ENCODE measurements at places on chromosomes 4 and X.

DNA sequence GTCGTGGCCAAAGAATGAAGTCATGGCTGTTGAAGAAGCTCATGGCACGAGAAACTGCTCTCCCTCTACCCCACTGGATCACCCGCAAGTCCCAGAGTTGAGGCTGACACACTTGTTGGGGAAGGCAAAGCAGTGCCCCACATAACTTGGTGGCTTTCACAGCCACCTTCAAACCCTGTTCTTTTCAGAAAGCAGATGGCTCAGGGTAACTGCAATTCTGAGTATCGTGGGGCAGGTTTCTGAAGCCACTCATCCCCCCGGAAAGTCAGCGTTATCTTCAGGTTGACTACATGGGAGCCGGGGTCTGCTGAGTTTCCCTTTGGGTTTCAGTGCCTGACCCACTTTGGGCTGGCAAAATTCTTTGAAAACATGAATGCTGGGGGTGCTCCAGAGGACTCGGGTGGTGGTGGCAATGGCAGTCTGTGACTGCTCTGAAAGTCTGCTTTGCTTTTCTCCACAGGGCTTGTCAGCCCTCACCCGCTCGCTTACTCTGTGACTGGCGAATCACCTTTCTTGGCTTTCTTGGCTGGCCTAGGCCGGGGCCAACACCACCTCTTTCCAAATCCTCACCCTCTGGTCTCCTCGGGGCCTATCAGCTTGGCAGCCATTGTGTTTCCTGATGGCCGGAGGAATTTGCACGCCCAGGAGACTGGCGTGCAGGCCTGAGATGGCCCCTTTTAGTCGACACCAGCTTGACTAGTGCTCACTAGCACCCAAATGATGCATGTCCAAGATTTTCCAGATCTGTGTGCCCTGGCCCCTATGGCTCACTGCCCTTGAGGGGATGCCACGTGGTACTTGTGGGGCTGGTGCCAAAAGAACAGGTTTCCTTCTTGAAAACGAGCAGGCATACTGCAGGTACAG is 7.3 kb downstream of the PPP1R3F start:
- peak; percentile 34 for DNase-seq
- no peak overlapping the region for H3K27ac ChIP-seq
- no peak overlapping the region for H3K4me3 ChIP-seq
- no peaks in the 10 kb centered on the region for H3K27me3 ChIP-seq

GRCh38 chrX:311156-312129 is 7.2 kb downstream of the GTPBP6 start:
- no peak overlapping the region for H3K4me3 ChIP-seq
- no peaks in the 10 kb centered on the region for H3K4me1 ChIP-seq
- H3K36me3 ChIP-seq, result peaks cover 17% of the 10 kb centered on the region
- H3K27me3 ChIP-seq, result no peaks in the 10 kb centered on the region
- no peak for DNase-seq
- no peak overlapping the region for H3K27ac ChIP-seq

GRCh38 chr4:48450740-48451139 is 32.4 kb upstream of the SLC10A4 start:
- H3K4me3 ChIP-seq, result no peak overlapping the region
- no peak overlapping the region for H3K27ac ChIP-seq
- no peak for DNase-seq
- H3K27me3 ChIP-seq, result no peaks in the 10 kb centered on the region

DNA sequence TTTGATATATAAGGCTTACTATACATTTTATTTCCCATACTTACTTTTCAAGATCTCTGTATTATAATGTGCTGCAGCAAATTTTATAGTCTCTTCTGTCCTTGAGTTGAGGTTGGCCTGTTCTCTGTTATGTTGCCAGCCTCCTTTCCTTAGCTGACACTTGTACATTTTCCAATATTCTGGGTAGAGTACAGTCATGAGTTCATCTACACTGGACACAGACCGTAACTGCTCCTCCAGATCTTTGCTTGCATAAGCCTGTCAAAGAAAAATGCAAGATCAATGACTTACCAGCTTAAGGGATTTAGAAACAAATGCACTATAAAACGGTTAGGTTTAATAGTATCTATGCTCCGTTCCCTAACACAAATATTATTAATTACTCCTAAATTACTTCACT is 63.2 kb downstream of the VEGFC start:
- no peaks in the 10 kb centered on the region for H3K4me1 ChIP-seq
- H3K27ac ChIP-seq, result no peak overlapping the region
- no peaks in the 10 kb centered on the region for H3K36me3 ChIP-seq
- DNase-seq, result no peak
- H3K4me3 ChIP-seq, result no peak overlapping the region

DNA sequence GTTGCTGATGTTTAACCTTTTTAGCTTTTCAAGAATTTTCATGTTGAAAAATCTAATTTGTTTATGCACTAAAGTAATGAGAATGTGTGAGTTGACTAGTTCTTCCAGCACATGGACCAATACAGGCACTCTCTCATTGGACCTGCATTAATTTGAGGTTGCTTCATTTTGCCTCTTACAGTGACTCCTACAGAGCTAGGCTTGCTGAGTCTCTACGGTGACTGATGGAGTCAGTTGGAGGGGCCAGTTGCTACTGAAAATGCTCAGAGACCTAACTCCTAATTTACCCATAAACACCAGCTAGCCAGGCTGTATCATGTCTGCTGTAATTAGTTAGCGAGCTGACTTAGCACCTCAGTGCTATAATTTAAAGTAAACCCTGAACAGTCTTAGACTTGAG is 10.9 kb downstream of the MTHFD2L start:
- no peak for DNase-seq
- no peaks in the 10 kb centered on the region for H3K4me1 ChIP-seq
- no peak overlapping the region for H3K27ac ChIP-seq
- H3K4me3 ChIP-seq, result no peak overlapping the region

- 0 out of 2 replicates have a peak, but pooled peaks cover 3% of the 10 kb centered on the region for H3K27me3 ChIP-seq
- no peaks in the 10 kb centered on the region for H3K36me3 ChIP-seq
- no peak overlapping the region for H3K4me3 ChIP-seq
- no peak overlapping the region for H3K27ac ChIP-seq
- peaks cover 30% of the 10 kb centered on the region for H3K4me1 ChIP-seq
Observed at GRCh38 chr4:143617994-143618679, 82.3 kb downstream of the FREM3 start.

DNA sequence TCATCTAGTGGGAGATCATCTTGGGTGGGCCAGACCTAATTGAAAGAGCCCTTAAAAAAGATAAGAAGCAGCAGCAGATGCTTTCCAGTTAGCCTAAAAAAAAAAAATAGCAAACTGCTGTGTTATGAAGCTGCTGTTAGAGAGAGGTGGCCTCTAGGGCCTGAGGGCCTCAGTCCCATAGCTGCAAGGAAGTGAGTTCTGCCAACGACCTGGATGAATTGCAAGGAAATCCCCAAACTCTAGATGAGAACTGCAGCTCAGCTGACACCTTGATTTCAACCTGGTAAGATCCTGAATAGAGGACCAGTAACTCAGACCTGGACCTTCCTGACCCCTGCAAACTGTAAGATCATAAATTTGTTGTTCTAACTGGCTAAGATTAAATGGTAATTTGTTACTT is 275.2 kb downstream of the TENM3 start:
- H3K27ac ChIP-seq, result no peak overlapping the region
- DNase-seq, result no peak
- H3K36me3 ChIP-seq, result no peaks in the 10 kb centered on the region
- no peaks in the 10 kb centered on the region for H3K4me1 ChIP-seq
- H3K27me3 ChIP-seq, result no peaks in the 10 kb centered on the region

All from Karpas-422 (cell line).